ENCODE measurements at places on chromosomes 11 and 22.

DNA sequence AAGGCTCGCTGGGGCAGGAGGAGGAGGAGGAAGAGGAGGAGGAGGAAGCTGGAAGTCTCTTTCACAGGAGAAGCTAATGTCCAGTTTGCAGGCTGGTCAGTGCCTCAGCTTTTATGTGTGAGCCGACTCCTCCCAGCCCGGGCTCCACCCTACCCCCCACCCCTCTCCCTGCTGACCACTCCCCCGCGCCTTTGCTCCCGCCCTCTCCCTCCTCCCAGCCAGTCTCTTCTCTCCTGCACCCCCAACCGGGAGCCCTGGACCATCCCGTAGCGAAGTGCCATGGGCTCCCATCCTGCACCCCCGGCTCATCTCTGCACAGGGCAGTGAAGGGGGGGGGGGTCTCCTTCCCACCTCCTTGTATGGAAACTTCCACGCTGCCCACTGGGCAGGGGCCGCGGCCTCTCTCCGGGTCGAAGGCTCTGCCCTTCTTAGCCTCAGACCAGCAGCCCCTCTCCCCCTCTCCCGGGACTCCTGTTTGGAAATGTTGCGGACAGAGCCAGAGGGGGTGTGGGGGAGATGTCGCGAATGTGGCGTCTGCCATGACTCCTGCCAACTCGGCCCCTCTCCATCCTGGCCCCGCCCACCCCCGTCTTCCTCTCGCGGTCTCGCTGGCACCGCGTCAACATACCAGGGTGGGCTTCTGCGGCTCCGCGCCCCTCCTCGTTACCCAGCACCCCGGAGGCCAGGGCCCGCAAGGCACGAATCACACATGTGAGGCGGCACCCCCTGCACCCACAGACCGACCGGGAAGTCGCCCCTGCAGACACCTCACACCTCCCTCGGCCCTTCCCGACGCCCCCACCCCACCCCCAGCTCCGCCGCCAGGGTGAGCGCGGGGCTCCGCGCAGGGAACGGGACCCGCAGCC lies 1.8 kb downstream of the IGF2 start:
- DNase-seq, result peak; percentile 84

DNA sequence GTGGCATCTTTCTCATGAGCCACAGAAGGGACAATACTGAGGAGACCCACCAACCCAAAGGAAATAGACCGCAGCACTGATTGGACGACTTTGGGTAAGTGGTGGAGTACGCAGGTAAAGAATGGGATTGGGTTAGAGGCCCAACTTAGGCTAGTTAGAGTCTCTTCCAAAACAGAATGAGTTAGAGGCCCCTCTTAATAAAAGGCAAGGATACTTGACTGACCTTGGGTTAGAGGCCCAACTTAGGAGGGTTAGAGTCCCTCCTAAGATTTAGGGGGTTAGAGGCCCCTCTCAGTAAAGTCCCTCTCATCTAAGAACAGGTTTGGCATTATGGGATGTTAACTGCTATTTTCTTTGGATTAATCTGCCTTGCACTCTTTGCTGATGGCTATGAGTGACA lies 24.6 kb downstream of the CCKBR start:
- DNase-seq, result no peak

GRCh38 chr11:128546916-128547315 lies 40.4 kb downstream of the ETS1 start:
- DNase-seq, result no peak

DNA sequence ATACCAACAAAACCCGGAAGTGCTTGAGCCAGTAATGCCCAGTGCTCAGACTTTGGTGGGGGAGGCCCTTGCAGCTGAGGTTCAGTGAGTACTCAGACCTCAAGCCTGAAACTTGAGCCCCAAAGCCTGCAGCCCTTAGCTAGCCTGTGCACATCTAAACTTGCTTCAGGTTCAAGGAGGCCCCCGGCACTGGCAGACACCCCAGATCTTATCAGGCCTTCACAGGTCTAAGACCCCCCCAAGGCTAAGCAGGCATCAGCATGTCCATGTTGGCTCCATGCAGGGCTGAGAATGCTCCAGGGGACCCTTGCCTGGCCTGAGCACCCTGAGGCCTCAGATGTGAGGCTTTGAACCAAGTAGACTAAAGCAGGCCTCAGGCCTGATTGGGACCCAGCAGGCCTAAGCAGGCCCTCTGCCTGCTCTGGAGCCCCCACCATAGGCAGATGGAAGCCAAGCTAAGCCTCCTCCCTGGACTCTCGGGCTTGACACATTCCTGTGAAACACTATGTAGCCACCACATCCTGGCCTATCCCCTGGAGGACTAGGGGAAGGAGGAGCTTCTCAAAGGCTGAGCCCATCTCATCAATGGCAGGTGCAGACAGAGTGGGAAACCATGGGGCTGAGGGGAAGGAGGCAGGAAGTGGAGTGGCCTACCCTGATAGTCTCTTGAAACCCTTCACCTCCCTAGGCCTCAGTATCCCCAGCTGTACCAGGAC lies 1.2 kb upstream of the CASTOR1 start:
- no peak for DNase-seq

DNA sequence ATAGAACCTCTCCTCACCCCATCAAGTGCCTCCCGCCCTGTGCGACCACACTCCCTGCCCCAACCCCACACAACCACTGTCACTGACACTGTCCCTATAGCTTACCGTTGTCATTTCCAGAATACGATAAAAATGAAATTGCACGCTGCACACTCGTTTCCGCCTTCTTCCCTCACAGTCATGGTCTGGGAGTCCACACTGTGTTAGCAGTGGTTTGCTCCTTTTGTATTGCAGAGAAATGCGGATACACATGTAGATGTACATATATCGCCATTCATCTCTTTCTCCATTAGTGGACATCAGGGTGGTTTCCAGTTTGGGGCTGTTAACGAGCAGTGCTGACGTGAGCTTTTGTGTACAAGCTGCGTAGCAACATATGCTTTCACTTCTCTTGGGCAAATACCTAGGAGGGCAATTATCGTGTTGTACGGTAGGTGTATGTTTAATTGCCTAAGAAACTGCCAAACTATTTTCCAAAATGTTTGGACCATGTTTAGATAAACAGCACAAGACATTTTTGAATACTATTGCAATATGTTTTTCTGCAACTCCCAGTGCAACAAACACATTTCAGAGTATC lies 59.2 kb upstream of the CD5 start:
- no peak for DNase-seq

- no peak for DNase-seq
Observed at GRCh38 chr22:33792832-33793231, 127.4 kb downstream of the LARGE1 start.

DNA sequence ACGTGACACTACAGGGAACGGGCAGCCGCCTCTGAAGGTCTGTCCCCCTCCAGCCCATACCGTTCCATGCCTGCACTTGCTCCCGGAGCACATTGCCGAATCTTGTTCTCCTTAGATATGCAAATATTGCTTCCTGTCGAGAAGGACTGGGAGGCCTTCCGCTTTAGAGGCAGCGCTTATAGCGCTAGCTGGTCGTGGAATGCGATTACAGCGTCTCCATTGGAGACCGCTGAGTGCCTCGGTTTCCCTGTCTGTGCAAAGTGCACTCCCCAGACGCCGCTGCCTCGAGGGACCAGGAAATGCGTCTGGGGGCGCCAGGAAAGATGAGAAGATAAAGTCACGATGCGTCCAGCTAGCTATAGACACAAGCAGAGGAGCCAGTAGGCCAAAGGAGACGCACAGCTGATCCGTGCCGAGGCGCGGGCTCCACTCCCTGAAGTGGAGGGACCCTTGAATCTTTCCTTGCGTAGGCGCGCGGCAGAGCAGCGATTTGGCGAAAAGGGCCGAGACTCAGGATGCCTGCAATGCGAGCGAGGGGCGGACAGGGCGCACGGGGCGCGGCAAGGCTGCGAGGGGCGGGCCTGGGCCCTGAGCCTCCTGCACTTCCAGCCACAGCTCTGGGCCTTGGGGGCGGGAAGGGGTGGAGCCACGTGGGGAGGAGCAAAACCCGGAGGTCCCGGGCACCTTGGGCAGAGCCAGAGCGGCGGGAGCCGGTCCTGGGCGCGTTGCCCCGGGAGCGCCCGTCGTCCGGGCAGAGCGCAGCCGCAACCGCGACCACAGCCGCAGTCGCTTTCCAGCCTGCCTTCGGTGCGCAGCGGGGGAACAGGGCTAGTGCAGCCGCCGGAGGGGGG lies at the start of gene RASSF10:
TSS of gene RASSF10 (plus strand) at position 692 of the 851 bp plus-strand sequence. CDS start 261 bp downstream, outside the sequence.
- peak; percentile 88 for DNase-seq

- DNase-seq, result no peak
Observed at GRCh38 chr11:81655351-81655750, 1078.3 kb downstream of the FAM181B start.

GRCh38 chr11:127993281-127993680 lies 594.1 kb downstream of the ETS1 start:
- DNase-seq, result no peak

GRCh38 chr22:31046539-31047226 lies 34.4 kb upstream of the SMTN start:
- peak; percentile 84 for DNase-seq

DNA sequence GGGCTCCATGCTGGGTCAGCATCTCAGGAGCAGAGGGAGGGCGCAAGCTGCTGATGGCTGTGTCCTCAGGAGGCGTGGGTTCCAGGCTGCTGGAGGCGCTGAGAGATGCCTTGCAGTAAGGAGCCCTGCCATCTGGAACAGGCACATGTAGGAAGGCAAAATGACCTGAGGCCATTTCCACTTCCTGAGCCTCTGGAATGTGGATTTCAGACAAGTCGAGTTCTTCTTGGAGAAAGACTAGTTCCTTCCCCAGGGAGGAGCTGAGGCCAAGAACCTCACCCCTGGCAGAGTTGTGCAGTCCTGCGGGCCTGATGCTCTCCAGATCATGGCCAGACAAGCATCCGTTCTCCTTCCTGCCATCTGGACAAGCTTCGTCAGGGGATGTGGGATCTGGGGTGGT lies 19.3 kb downstream of the HPS4 start:
- DNase-seq, result no peak

GRCh38 chr11:17845431-17845881 lies 110.9 kb downstream of the KCNC1 start:
- DNase-seq, result no peak

DNA sequence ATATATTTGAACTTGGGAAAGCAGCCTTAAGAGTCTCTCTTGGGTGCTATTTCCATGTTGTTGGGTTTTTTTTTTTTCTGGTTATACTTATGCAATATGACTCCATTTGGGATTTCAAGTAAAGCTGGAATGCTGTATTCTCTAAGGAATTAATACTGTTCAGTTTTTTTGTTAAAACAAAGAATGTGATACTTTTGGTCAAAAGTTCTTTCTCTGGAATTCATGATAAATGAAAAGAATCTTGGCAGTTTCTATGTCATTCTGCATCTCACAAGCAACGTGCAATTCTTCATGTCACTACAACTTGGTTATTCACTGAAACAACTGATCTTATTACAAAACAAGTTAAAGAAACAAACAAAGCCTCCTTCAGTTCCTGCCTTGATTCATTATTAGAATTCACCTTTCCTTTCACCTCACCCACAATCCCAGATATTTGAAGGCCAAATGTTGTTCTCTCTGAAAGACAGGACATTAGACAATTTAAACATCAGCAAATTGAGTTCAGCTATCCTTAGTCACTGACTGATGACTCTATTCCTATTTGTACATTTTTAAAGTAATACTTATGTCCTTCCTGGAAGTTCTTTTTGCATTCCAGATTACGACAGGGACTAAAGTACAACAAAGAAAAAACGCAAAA lies 176.2 kb downstream of the SBF2 start:
- DNase-seq, result no peak

- no peak for DNase-seq
Observed at GRCh38 chr11:108944471-108945178, 279.8 kb downstream of the DDX10 start.

- no peak for DNase-seq
Observed at GRCh38 chr11:68692115-68692514, 7.8 kb downstream of the GAL start.

DNA sequence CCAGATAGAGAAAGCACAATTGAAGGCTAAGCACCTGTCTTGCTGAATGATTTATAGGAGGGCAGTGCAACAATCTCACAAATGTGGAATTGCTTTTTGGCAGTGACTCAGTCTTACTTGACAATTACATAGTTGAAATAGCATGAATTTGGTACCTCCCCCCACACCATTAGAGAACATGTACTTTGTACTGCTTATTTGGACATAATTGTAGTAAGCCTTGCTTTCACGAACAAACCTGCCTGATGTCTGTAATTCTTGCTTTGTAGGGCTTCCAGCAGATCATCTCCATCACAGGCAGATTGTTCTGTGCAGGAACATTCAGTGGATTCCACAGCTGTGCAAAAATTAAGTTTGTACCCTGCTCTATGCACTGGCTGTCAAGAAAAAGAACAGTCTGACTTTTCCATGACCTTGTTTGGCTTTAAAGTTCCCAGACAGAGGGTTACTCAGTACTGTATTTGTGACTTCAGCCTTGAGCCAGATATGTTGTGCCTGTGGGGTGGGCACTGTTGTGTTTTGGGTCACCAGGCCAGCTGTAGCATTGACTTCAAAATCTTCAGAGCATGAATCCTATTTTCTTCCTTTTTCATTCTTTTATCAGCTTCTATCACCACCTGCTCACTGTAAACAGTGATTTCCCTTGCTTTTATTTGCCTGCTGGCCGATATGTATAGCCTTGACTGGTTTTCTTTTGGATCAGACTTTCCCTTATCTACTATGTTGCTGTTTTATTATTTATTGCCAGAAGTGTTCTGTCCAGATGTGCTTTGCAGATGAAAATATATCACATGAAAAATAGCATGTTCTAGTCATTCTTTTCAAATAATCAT lies 941.0 kb upstream of the CHORDC1 start:
- DNase-seq, result no peak

- no peak for DNase-seq
Observed at GRCh38 chr11:64238999-64239398, 1.9 kb upstream of the FKBP2 start.

GRCh38 chr22:42342426-42343120 lies 72.1 kb upstream of the TCF20 start:
- no peak for DNase-seq

- DNase-seq, result no peak
Observed at GRCh38 chr11:102234779-102235439, 82.4 kb upstream of the BIRC3 start.

GRCh38 chr11:86798988-86799387 lies 1.4 kb upstream of the PRSS23 start:
- no peak for DNase-seq

- DNase-seq, result peak; percentile 54
Observed at GRCh38 chr22:38504731-38505540, 1.2 kb downstream of the DDX17 start.

GRCh38 chr11:44681698-44682097 lies 45.1 kb upstream of the TSPAN18 start:
- DNase-seq, result no peak

GRCh38 chr11:105986554-105986953 lies 35.5 kb downstream of the MSANTD4 start:
- no peak for DNase-seq
